ENCODE measurements at places on chromosomes 2 and 18.

- DNase-seq = no peak
Measured at GRCh38 chr2:52500561-52500960, 1267.0 kb upstream of the CHAC2 start.

DNA sequence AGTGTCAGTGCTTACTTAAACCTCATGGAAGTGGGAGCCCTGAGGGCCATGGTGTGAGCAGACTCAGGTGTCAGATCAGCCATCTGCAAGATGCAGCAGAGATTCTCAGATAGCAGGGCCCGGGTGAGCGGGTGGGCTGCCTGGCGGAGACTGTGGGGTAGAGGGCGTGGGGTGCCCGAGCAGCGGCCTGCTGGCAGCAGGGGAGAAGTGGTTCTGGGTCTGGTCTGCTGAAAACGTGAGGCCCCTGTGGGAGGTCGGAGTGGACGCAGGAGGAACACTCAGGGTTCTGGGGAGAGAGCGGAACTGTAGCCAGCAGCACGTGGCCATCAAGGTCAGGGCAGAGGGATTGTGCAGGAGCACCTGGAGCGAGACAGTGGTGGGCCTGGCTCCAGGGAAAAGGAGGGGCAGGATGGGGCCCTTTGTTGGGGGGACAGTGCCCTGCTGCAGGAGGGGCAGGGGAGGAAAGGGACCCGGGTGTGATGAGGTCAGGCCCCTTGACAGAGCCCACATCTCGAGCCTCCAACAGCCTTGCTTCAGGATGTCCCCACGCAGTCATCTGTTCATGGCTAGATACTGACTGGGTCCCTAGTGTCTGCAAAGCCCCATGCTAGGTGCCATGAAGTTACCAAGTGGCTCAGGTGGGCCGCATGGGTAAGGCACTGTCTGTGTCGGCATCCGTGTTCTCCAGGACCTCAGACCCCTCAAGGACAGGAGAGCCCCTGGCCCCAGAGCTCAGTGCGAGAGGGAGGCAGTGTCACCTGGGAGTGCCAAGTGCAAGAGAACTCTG, 2.7 kb upstream of the ESPNL start:
- no peak for DNase-seq

DNA sequence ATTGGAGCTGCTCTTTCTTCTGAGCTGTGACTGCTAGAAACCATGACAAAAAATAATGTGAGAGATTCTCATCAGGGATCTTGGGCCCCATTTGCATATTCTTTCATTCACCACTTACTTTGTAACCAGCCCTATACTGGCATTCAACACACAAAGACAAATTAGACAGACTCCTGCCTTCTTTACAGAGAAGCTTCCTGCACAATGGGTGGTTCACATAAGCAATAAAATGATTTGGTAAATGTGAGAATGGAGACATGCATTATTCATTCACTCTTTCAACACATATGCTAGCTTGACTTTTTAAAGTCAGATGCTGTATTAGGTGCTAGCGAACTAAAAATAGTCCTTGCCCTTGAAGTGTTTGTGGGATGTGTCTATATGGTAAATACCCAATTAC, 174.4 kb downstream of the NCKAP5 start:
- no peak for DNase-seq

DNA sequence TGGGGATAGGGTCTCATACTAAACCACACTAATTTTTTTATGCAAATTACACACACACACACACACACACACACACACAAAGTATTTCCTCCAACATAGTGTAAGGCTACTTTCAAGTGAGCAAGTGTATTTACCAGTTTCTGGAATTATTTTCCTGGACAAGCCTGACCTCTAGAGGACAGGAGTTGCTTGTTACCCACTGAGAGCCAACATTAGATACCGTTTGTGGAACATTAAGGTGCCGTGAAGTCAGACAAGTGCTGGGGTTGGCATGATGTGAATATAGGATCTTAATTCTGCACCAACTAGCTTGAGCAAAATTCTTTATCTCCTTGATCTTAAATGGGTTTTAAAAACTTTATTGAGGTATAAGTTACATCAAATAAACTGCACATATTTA, 39.3 kb upstream of the SERPINB2 start:
- no peak for DNase-seq

- no peak for DNase-seq
Measured at GRCh38 chr18:23243178-23243577, 107.9 kb downstream of the CABLES1 start.

DNA sequence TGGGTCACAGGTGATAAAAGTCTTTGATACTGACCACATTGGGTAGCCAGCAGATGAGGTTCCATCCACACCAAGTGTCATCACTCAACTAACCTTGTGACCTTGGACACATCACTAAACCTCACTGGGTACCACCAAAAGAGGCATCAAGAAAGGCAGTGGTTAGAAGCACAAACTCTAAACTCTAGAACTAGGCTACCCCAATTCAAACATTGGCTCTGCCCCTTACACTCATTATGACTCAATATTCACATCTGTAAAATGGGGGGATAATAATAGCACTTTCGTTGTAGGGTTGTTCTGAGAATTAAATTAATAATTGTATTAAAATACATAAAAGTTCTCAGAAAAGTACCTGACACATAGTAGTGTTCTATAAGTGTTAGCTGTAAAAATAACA, 15.8 kb upstream of the SMAD7 start:
- no peak for DNase-seq

DNA sequence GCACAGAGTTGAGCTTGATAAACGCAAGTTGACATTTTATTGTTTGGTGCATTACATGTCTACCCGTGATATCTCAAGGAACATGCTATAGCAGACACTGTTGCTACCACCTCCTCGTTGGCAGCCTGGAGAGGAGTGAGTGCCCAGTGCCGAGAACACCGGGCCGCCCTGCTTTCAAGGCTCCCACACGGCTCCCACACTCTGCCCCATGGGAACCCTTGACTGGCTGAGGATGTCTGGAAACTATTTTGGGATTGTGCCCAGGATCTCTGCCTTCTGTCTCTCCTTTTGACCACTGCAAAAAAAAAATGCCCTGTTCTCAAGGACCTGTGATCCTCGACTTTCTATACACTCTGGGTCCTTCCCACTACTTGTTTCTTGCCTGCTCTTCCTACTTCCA, 21.1 kb downstream of the TET3 start:
- no peak for DNase-seq

- no peak for DNase-seq
Measured at GRCh38 chr2:170090229-170090628, 87.7 kb upstream of the MYO3B start.

DNA sequence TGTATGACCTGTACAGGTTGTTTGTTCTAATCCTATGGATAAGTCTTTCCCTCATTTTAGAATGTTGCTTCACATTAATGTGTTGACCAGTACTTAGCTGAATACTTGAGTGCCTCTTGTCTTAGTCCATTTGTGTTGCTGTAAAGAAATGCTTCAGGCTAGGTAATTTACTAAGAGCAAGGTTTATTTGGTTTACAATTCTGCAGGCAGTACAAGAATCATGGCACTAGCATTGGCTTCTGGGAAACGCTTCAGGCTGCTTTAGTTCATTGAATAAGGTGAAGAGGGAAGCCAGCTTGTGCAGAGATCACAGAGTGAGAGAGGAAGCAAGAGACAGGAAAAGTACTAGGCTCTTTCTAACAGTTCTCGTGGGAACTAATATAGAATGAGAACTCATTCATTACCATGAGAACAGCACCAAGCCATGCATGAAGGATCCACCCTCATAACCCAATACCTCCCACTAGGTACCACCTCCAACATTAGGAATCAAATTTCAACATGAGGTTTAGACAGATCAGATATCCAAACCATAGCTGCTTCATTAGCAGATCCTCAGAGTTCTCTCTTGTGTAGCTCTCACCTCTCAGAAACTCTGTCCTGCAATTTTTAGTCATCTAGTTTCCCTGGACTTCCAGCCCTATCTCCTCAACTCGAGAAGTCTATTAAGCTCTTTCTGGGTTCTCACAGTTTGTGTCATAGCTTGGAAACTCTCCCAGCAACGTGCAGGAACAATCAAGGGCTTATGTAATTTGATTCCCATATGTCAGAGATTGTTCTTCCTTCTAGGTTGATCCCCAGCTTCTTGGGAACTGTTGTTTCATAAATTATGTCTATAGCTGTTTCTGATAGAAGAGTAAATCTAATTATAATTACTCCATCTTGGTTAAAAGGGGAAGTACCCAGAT, 2082.3 kb upstream of the CELF4 start:
- no peak for DNase-seq

- DNase-seq = peak; percentile 76
Measured at GRCh38 chr2:19810637-19811036, 91.1 kb downstream of the TTC32 start.

- DNase-seq = no peak
Measured at GRCh38 chr2:152790883-152791282, 72.5 kb downstream of the ARL6IP6 start.

DNA sequence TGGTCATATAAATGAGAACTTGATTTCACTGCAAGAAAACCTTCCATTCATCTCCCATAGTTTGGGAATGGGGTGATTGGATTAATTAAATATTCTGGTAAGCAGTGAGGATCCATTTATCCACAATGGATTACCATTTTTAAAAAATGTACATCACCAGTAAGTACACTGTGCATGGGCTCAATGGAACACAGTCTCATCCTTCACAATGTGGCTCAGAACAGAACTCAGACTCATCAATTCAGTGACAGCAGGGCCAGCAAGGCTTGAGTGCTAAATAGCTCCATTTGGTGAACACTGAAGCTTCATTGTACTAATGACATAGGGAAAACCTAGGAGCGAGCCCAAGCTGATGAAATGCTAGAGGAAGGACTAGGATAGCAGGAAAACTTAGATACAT, 223.8 kb downstream of the CMPK2 start:
- DNase-seq = no peak

DNA sequence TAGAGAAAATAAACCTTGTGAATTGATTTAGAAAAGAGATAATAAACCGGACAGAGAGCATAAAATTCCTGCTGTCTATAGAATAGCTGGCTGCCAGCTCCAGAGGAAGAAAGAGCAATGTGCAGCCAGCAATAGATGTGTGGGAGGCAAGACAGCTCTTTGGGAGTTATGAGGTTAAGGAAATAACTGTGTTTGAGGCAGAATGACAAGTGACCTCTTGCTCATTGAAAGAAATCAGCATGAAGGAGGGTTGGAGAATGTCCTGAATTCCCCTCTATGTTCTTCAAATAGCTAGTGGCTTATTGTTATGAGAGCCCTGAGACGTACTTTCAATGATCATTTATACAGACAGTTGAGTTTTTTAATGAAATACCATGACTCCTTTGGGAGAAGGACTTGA, 1009.9 kb upstream of the NXPH2 start:
- no peak for DNase-seq

DNA sequence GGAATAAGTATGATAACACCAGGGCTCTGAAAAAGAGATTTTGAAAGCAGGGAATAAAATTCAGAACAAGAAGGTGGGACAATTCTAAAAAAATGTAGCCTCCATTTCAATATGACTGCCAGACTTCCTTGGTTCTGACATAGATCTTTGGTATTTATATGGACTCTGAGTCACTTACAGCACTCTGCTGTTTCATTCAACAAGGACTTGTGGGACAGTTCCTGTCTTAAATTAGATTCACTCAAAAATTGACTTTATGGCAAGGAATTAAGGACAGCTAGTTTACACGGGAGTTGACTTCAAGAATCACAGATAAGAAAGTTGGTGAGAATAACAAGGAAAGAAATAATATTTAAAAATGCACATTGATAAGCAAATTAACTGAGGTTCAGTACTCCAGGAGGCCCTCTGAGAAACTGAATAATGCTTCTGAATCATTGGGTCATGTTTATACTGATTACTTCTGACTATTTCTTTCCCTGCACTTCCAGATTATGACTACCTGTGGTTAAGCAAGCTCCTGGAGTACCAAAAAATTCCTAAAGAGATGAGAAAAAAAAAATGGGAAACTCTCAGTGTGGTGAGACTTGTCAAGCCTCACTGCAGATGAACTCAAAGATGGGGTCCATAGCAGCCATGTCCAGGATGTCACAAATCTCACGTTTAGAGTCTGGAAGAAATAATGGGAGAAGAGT, 828.3 kb upstream of the PIK3C3 start:
- no peak for DNase-seq

DNA sequence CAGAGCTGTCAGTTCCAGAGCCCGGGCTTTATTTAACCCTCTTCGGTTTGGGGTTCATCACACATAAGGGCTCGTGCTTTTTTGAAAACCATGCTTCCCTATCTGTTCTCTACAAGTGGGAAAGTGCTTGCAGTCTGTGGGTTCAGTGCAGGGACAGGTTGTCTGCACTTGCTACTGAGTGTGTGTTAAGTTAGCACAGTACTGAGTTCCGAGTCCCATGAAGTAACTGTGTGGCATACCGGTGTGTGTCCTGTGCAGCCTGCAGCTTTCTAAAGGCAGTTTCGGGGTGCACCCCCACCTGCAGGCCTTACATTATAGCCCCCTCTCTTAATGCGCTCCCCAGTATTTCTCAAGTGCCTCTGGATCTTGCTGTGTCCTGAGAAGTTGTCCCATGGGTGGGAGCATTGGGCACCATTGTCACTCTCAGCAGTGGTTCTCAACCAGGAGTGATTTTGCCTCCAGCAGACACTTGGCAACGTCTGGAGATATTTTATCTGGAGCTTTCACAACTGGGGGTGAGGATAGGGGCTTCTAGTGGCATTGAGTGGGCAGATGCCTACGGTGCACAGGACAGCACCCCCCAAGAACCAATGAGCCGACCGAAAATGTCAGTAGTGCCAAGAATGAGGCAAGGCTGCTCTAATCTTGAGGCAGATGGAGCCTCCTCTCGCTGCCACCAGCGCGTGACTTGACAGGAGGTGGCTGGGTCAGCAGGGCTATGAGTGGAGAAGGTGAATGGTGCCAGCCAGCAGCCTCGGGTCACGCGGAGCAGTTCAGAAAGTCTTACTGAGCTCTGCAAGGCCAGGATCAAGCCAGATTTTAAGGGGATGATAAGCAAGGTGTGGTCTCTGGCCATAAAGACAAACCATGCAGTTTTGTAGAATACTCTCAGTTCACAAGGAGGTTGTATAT, 152.2 kb downstream of the SMAD7 start:
- no peak for DNase-seq

DNA sequence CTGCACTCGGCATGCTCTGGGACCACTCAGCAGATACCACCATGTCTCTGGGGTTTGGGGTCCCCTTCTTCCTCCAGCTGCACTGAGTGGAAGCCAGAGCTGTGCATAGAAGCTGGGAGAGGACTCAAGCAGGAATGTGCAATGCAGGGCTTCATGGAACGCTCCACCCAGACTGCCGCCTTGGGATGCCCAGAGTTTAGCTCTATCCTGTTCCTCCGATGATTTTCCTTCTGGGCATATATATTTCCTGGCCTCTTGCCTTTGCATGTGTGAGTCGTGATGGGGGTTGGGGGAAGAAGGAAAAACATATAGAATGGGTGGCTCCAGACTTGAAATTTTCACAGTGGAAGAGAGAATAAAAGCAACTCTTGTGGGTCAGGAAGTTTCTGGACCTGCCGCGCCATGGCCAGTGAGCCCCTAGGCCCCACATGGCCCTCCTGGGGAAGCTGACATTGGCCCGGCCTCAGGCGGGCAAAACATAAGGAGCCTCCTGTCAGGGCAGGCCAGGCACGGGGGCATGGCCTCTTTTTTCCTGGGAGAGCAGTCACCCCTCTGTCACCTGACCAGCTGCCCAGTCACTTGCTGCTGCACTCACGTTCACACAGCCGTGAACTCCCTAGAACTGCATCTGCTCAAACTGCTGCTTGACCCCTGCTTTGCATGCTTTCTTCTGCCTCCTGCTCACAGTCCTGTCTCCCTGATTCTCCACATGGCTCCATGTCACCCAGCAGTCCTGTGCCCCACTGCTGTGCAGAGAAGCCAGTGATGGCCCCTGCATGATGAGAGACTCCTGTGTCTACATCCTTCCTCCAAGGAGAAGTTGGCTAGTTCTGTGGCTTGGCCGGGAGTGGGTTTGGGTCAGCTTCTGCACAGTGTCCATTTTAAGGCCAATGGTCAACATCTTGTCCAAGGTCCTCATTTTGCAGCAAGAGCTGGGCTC, 197.8 kb downstream of the CTIF start:
- no peak for DNase-seq
